ENCODE measurements at places on chromosomes 5 and 9.

DNA sequence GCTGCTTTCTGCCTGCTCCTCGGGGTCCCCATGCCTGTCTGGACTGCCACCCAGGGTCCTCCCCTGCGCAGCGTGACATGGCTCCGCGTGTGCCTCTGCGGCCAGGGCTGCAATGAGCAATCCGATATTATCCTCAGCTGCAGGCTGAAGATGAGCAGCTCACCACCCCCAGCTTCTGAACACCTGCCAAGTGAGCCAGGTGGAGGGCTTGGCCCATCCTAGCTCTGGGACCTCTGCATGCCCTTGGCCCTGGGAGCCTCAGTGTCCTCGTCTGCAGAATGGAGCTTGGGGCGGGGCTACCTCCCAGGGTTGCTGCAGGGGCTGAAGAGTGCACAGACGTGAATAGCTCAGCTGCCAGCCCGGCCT, 4.1 kb upstream of the MYMK start:
- no peak for DNase-seq

- no peak for DNase-seq
Observed at GRCh38 chr5:145941096-145941447, 4.7 kb downstream of the SH3RF2 start.

DNA sequence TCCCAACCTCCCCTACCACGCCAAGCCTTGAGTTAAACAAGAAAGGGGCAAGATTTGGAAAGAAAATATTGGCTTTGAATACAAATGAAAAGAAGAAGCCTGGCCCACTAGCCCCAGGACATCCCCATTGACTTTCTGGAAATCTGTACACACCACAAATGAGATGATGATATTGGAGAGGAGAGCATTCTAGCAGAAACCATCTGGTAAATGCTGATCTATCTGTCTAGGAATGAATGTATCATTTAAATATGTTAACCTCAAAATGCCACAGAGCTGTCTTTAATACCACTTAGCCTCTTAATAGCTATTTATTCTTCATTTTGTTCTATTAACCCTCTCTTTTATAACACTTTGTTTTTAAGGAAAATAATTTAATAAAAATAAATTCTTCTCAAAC, 270.2 kb upstream of the PDE4D start:
- no peak for DNase-seq

DNA sequence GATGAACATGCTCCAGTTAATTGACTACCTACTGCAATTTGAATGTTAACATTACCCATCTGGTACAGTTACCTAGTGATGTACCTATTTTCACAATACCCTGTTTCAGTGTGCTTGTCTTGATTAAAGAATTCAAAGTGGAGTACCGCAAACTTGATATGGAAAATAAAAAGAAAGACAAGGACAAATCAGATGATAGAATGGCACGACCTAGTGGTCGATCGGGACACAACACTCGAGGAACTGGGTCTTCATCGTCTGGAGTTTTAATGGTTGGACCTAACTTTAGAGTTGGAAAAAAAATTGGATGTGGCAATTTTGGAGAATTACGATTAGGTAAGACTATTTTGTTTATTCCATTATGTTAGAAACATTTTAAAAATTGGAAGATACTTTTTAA, 33.5 kb downstream of the CSNK1G3 start:
- DNase-seq: peak; percentile 42

GRCh38 chr5:131679911-131680310, 44.9 kb upstream of the RAPGEF6 start:
- peak; percentile 91 for DNase-seq

GRCh38 chr5:90529939-90530677, 724 bp upstream of the LYSMD3 start:
- DNase-seq: peak; percentile 84

DNA sequence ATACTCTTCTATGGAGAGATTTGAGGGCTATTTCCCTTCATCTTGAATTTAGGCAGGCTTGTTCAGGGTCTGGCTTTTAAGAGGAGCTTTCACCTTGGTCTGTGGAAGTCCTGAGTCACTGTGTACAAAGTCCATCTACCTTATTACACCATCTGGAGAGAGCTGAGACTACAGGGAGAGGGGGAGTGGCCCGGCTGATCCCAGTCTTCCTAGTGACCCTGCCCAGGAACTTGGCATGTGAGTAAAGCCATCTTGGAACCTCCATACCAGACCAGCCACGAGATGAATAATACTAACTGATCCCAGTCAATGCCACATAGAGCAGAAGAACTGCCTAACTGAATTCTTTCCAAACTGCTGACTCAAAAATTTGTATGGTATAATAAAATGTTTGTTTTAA, 8.4 kb upstream of the IL6ST start:
- DNase-seq: peak; percentile 75

DNA sequence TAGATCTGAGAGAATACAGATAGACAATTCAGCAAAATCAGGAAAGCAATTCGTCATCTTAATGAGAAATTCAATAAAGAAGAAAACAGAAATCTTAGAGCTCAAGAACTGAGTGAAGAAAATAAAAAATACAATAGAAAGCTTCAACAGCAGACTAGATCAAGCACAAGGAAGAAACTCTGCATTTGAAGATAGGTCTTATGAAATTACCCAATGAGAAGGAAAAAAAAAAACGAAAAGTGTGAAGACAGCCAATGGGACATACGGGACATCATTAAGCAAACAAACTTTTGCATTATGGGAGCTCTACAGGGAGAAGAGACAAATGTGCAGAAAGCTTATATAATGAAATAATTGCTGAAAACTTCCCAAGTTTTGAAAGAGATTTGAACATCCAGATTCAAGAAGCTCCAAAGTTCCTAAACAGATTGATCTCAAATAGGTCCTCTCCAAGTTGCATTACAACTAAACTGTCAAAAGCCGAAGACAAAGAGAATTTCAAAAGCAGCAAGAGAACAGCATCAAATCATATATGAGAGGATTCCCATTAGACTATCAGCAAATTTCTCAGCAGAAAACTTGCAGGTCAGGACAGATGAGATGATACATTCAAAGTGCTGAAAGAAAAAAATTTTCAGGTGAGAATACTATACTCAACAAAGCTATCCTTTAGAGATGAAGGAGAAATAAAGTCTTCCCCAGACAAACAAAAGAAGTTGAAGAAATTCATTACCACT, 10.8 kb upstream of the RLN2 start:
- DNase-seq: no peak

DNA sequence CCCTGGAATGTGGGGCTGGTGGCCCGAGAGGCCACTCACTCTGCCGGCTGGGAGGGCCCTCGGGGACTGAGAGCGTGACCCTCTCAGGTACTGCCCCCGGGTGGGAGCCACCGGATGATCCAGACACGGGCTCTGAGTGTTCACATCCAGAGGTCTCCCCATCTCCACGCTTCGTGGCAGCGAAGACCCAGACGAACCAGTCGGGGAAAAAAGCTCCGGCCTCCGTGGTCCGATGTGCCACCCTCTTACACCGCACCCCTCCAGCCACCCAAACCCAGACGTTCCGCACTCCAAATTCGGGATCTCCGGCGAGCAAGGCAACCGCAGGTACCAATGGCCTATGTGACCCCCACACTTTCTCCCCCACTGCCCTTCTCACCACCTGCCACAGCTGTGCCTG, 49.5 kb downstream of the AMBP start:
- no peak for DNase-seq

- no peak for DNase-seq
Observed at GRCh38 chr9:91146391-91147019, 215.2 kb downstream of the AUH start.

- DNase-seq: no peak
Observed at GRCh38 chr5:75678155-75678554, 39.1 kb downstream of the POC5 start.

DNA sequence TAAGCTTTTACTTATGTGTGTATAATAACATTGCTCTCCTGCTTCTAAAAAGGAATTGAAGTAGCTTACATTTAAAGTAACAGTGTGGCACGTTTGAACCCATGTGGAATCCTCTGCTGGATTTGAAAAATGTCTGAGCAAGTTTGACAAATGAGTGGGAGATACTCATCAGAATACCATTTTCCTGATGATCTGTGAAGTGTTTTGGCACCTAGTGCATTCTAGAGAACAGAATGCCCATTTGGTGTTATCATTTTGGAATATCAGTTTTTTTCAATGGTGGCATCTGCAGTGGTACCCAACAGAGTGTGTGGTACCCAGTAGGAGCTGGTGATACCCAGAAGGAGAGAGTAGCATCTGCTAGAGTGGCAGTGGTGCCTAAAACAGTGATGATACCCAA, 471.1 kb downstream of the PLK2 start:
- no peak for DNase-seq

DNA sequence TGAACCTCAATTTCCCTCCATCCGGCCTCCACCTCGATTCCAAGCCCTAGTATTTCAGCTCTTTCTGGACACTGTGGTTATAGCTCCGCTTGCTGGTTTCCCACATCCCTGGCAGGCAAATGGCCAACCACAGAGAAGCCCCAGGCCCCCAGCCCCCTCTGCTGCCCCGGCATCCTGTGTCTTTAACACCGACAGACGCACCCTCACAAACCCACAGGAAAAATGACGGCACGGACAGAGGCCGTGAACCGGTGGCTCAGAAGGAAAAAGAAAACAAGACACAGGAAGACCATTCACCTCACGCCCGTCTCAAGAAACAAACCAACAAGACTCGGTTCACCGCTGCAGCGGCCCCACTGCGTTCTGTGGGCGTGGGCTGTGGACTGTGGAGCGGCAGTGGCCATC, 1.5 kb upstream of the CLIC3 start:
- no peak for DNase-seq

DNA sequence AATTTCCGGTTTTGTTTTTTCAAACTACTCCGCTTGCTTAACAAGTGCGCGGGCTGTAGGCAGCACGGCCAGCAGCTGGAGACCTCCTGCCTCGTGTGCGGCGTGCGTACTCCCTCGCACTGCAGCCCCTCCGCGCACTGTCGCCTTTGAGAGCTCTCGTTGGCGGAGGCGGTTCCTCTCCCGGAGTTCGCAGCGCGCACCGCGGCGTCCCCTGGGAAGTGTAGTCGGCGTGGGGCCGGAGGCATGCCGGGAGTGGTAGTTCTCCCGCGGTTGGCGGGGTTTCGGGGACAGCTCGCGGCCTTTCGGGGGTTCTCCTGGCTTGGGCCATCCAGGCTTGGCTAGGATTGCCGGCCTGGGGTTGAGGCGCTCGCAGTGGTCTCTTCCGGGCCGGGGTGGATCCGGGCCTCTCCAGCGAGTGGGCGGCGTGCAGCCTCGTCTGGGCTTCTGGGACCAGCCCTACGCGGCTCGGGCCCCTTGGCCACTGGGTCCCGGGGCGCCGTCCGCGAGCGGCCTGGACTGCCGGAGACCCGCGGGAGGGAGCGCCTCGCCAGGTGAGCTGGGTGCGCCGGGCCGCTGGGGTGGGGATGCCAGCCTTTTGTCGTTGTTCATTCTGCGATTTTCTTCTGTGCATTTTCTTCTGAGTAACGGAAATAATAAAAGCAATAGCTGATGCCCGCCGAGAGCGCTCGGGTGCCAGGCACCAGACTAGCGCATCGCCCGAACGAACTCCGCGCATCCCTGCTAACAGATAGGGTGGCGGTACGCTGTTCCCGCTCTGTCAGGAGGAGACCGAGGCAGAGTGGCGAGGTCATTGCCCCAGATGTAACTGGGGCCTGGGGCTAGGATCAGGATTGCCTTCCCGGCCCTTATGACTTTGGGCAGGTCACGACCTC, at the start of gene ZNF354C:
Gene ZNF354C, plus strand, starts transcription at position 258 of the 893 bp plus-strand sequence. CDS start 1,696 bp downstream, outside the sequence.
- DNase-seq: peak; percentile 84

DNA sequence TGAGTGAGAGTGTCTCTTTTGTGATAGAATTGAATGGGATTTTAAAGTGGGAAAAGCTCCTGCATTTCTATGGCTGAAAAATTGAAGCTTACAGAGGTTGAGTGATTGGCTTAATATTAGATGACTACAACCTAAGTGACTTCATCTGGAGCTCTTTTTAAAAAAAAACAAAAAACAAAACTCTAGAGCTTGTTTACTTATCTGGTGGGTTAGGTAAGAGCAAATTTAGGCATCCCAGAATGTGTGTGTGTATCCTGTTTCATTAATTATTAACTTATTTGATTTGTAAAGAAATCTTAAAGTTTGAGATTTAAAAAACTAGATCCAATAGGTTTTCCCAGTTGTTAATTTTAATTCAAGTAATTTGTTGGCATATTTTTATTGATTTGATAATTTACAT, 60.1 kb downstream of the SCAMP1 start:
- no peak for DNase-seq

GRCh38 chr5:88680253-88681132, 202.5 kb downstream of the MEF2C start:
- DNase-seq: peak; percentile 39

- no peak for DNase-seq
Observed at GRCh38 chr5:39264528-39264927, 45.2 kb upstream of the FYB1 start.

DNA sequence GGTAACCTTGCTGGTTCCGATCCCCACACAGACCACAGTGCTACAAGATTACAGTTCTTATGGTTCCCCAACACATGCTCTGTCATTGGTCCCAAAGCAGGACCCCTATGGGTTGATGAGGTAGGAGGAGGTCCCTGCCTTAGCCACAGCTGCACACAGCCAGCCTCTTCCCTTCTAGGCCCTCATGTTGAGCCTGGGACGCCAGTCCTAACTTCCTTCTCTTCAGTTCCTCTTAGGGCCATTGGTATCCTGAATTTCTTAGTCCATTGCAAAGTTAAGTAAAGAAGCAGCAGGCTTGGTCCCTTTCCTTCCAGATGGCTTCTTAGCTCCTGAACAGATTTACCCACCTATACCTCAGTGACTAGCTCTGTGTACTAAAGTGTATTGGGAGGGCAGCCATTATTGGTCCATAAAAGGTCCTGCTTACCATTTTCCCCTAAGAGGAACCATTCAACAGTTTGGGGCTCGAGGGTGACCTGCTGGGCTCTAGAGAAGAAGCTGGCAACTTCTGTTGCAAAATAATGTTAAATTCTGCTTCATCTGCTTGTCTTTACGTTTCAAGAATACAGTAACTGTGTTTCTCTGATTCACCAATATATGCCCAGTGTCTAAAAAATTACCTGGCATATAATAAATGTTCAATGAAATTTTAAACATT, 50.2 kb downstream of the PDCD1LG2 start:
- no peak for DNase-seq

DNA sequence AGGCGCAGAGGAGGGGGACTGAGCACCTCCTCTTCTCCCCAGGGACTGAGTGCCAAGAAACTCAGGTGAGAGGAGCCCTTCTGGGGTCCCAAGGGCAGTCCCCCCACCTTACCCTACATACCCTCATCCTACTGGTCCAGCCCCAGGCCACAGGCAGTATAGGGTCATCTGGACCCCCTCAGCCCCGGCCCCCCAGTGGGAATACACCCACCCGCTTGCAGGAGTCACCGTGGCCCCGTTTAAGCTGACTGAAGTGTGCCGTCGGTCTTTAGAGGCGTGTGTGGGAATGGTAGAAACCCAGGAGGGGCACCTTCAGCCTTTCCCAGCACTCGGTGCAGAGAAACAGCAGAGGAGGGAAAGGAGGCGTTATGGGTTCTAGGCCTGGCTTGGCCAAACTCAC, 30.8 kb downstream of the COL15A1 start:
- no peak for DNase-seq

Data from fibroblast of the aortic adventitia (primary cell).